ENCODE measurements at places on chromosomes 2 and 18.

DNA sequence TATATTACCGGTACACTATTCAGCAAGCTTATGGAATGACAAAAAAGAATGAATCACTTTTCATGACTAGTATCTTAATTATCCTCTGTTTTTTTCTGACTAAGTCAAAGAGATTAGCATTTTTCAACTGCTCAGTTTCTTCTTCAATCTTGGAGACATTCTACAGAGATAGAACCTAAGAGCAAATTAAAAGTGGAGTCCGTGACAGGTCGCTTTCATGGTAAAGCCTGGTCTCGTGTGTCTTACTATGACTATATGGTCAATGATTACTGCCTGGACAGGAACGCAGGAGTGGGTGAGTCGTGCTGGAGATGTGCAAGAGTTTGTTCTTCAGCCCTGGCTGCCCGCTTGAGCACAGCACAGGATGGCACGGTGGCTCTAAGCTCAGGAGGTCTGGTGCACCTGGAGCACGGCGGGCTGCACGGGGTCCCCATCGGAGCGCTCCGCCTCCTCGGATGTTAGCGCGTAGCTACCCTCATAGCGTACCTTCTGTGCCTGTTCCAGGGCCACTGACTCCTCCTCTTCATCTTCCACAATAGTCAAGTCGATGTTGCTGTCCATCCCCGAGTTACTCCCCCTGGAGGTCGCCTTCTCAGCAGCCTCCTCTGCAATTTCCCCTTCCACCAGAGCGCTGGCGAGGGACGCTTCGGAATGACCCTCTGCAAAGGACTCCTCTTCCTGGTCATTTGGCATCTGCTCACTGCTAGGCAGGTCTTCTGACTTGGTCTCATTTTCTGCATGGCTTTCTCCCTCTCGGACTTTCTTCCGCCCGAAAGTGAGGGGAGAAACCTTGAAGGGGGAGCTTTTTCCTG, 11.1 kb downstream of the CAVIN2 start:
- DNase-seq = no peak

GRCh38 chr2:96760986-96761832, 507 bp downstream of the CNNM4 start:
- DNase-seq = peak; percentile 54

GRCh38 chr2:120231564-120231973, 8.4 kb upstream of the TMEM185B start:
- DNase-seq = no peak

DNA sequence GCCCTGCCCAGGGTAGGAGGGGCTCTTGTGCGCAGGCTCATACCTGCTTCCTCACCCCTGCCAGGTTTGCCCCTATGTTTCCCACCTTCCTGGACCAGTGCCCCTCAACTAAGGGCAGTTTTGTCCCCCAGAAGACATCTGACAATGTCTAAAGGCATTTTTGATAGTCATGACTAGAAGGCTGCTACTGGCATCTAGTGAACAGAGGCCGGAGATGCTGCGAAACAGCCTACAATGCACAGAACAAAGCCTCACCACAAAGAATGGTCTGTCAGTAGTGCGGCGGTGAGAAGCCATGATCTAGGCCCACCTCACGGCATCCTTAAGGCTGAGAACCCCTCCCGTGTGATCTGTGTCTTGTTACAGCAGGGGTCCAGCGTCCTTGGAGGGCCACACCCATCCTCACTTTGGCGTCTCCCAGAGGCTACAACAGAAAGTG, 96.0 kb downstream of the TMEM17 start:
- DNase-seq = peak; percentile 34

DNA sequence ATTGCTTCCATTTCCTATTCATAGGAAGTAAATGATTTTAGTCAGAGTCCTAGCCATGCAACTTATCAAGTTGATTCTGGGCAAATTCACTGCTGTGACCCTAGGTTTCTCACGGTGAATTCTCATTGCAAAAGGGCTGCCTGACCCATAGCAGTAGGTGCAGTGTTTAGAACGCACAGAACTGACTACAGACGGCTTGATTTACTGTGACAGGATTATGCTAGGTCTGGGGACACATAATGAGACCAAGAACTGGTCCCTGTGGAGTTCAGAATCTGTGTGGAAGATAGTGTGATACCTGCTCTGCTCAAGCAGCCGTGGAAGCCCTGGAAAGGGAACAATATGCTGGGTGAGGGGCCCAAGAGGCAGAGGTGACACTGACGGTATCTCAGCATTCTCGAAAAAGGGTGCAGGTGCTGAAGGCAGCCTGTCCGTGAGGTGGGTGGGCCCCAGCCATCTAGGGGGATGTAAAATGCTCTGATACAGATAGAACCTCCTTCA, 46.4 kb downstream of the ABCG8 start:
- DNase-seq = no peak

DNA sequence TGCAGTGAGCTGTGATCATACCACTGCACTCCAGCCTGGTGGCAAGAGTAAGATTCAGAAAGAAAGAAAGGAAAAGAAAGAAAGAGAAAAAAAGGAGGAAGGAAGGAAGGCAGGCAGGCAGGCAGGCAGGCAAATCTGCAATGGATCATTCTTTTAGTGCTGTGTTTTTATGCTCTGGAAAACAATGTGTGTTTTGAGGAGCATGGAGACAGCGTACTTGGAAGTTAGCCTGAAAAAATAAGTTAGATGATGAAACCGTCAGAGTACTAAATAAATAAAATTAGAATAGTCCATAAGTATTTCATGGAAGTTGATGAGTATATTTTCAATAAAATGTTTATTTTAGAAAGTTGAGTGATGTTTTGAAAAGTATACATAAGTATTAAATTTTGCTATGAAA, 366.4 kb upstream of the CDH20 start:
- no peak for DNase-seq

Measured in small intestine (tissue), 16 donors.